Skeletal muscle cell (primary cell): ENCODE measurements at places on chromosomes 6 and 20.

- DNase-seq, result no peak
Measured at GRCh38 chr6:67898875-67899274, 736.2 kb upstream of the ADGRB3 start.

GRCh38 chr6:53529324-53530036, 15.4 kb downstream of the GCLC start:
- no peak for DNase-seq

DNA sequence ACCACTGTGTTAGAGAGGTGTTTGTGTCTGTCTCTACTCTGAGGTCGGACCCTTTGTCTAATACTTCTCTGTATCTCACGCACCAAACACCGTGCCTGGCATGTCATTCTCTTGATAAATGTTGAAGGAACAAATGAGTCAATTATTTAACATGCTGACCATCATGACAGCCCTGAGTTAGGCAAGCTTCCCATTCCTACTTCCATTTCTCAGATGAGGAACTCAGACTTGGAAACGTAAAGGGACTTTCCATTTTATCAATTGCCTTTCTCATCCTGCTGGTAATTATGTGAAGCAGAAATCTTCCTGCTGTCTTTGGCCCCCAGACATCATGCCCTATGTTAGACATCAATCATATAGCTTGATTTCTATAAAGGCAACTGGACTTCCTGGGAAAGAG, 227.0 kb upstream of the ECI2 start:
- no peak for DNase-seq

GRCh38 chr6:804771-805170, 111.8 kb upstream of the EXOC2 start:
- no peak for DNase-seq

DNA sequence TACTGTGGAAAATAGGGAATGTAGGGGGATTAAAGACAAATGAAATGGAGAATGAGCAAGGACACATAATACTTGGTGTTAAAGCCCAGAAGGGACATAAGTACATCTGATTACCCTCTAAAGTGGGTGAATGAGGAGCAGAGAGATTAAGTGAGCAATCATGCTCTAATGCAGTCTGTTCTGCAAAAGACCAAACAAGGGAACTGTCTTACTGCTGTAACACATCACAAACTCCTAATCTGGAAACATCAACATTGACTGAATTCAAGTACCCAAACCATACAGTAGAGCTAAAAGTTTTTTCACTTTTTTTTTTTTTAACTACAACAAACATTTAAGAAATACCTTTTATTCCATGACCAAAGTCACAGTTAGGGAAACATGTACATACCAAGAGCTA, 19.3 kb upstream of the SLC17A4 start:
- no peak for DNase-seq

- DNase-seq, result no peak
Measured at GRCh38 chr20:47859278-47859677, 74.0 kb upstream of the SULF2 start.

DNA sequence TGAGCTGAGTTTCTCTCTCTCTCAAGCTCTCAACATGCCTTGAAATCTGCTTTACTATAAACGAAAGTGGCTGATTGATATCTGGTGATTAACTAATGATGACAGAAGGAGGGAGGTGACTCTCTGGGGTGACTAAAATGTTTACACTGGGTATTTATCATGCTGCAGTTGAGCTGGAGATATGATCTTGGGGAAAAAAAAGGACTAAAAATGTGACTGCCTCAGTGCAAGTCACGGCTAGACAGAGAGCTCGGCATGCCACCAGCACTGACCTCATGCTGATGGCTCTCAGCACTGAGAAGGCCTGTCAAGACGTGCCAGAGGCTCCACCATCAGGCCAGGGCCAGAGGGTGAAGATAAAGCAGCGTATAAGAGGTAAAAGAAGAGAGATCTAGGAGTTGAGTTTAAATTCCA, 103.1 kb upstream of the SPACA1 start:
- no peak for DNase-seq

DNA sequence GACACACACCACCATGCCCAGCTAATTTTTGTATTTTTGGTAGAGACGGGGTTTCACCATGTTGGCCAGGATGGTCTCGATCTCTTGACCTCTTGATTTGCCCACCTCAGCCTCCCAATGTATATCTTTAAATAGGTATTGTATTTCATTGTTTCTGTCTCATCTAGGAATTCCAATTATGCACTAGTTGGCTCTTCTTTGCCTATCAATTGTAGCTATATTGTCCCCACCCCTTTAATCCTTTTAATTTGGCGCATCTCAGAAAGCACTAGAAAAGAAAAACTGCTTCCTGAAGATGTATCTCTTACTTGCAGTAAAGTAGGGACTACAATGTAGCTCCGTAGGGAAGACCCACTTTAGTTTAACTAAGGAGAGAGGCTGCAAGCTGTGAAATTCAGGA, 10.5 kb upstream of the MAVS start:
- no peak for DNase-seq

DNA sequence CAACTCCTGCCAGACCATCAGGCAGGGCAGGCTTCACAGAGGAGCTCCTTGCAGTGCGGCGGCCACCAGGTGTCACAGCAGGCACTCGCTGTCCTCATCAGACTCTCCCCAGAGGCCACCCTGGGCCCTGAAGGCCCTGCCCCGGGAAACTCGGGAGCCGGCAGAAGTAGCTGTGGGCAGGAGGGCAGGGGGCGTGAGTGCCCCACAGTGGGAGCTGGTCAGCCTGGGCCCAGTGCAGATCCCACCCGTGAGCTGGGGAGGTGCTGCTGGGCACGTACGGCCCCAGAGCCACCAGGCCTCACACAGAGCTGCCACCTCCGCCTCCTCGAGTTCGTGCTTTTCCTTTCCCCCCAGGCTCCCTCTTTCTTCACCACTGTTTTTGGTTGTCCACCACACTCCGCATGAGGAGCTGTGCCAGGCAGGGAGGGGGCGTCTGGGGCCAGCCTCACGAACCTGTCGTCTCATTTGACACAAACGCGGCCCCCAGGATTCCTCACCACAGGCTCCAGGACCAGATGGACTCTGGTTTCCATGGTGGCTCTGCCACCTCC, 33.8 kb downstream of the FRMD1 start:
- no peak for DNase-seq

DNA sequence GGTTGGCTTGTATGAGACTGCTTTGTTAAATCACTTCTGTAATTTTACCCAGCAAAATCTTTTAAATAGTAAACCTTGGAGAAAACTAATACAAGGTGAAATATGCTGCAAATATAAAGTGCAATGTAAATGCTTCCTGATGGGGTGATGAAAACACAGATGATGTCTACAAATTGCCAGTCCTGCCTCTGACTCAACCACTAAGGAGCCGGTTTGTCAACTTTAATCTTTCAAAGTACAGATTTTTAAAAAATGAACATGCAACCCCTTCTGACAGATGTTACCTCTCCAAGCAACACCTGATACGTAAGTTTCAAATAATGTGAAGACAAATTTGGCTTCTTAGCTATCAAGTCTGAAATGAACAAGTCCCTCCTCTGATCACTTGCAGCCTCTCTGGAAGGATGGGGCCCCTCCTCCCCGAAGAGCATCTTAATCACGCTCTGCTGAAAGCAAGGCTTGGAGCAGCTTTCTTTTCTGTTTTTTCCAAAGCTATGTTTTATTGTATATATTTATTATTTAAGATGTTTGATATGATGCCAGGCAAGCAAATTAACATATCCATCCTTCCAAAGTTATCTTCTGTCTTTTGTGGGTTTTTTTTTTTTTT, 196.0 kb downstream of the MYLK4 start:
- DNase-seq, result no peak

DNA sequence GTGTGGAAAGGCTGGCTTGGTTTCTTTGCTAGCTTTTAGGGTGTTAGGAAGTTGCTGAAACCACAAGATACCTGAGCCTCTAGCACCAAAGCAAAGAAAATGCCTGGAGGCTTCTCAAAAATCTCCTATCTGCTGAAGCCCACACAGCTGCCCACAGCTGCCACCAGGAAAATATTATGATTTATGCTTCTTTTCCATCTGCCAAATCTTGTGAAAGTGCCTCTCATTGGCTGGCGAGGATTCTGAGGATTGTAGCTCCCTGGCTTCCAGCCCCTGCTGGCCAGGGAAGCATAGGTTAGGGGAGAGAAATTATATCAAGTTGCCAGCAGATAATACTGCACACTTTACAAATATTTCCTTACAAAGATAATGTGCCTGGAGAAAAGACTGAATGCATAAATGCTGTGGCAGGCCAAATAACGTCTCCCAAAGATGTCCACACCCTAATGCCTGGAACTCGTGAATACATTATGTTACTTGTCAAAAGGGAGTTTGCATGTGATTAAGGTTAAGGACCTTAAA, 98.4 kb downstream of the MRPL14 start:
- no peak for DNase-seq

- DNase-seq, result no peak
Measured at GRCh38 chr6:75166773-75167172, 39.1 kb downstream of the COL12A1 start.

DNA sequence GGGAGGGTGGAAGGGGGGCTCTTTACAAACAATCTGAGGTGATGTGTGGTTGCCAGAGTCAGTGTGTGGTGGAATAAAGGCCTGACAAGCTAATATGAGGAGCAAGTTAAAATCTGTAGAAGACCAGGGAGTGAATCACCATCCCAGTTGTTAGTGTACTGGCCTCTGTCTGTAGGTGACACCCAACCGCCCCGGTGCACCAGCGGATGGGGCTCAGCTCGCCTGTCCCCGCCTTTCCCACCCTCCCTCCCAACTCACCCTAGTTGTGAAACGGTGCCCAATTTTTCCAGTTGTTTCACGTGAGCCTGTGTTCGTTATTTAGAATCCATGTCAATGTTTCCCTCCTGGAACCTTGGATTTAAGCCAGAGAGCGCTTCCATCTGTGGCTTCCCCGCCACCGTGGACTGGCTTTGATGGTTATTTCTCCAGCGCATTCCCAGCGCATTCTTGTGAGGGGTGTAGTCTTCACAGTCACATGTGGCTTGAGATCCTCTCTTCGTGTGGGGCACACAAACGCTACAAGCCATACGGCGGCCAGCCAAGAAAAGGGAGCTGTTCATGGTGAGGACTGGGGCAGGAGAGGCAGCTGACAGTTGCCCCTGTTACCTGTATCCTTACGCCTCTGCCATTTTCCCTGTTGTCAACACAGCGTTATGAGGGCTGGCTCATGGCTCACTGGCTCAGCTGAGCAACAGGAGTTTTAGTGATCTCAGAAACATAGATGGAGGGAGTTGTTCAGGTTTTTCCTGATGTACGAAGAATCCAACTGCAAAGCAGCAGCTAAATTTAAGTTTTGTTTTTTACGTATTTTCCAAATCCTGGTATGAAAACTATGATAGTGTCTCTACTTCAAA, 137.6 kb downstream of the ZDHHC14 start:
- no peak for DNase-seq

DNA sequence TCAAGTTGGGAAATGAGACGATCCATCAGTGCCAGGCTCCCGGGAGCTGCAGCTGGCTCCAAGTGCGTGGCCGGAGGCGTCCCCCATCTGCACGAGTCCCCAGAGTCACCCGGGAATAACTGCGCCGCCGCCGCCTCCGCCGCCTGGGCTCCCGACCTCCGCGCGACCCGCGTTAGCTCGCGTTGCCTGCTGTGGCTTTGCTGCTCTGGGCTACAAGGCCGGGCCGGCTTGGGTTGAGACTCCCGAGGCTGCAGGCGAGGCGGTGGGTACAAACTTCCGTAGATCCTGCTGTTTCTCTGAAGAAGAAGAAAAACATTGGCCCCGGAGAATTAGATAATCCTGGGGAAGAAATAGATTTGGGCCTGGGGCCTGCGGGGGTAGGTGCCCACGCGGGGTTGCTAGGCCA, 7.4 kb upstream of the LAMP5 start:
- DNase-seq, result no peak

- no peak for DNase-seq
Measured at GRCh38 chr6:19929312-19929711, 92.1 kb downstream of the ID4 start.
